Aortic smooth muscle cell (primary cell): ENCODE measurements at places on chromosomes 11 and 22. TPM values are rescaled to one million over a fixed set of nuclear protein-coding genes. Genes with fewer than 3 reads are reported as not detected.

CD248 gene
- total RNA-seq, result 21.9 and 23.3 TPM in 2 replicates

CRYBB3 gene
- not detected in 2 replicates for total RNA-seq

APOBEC3H gene
- total RNA-seq, result 0.62 and 1.2 TPM in 2 replicates

APOBEC3B gene
- total RNA-seq, result 5.0 and 5.2 TPM in 2 replicates

MRPL40 gene
- 49.0 and 50.3 TPM in 2 replicates for total RNA-seq

MYBPC3 gene
- not detected in 2 replicates for total RNA-seq

MYEOV gene
- 1.2 and 2.5 TPM in 2 replicates for total RNA-seq

TMEM45B gene
- total RNA-seq, result 0.13 TPM in 1 of 2 replicates, not detected in the other

NXPE2 gene
- 0.06 and 0.13 TPM in 2 replicates for total RNA-seq

HARBI1 gene
- 5.3 TPM in 2 replicates for total RNA-seq

BCR gene
- total RNA-seq, result 65.6 and 76.4 TPM in 2 replicates

BARX2 gene
- total RNA-seq, result not detected in 2 replicates

THY1 gene
- 24.7 and 49.1 TPM in 2 replicates for total RNA-seq

DGAT2 gene
- 0.25 and 0.53 TPM in 2 replicates for total RNA-seq

LGALS12 gene
- total RNA-seq, result not detected in 2 replicates

ME3 gene
- total RNA-seq, result 57.3 and 64.6 TPM in 2 replicates

TMEM86A gene
- 0.12 and 0.66 TPM in 2 replicates for total RNA-seq

PAX6 gene
- 0.26 and 0.56 TPM in 2 replicates for total RNA-seq

LMO2 gene
- total RNA-seq, result 92.6 and 152 TPM in 2 replicates

TTC36 gene
- 0.26 and 0.37 TPM in 2 replicates for total RNA-seq

OR52H1 gene
- total RNA-seq, result 0.66 and 0.87 TPM in 2 replicates

CHRDL2 gene
- total RNA-seq, result not detected in 2 replicates

SLC2A11 gene
- 11.1 and 11.3 TPM in 2 replicates for total RNA-seq

CD6 gene
- total RNA-seq, result under 0.01 TPM in 1 of 2 replicates, not detected in the other

HIC2 gene
- 1.6 and 2.0 TPM in 2 replicates for total RNA-seq

GAL3ST1 gene
- total RNA-seq, result 0.06 TPM in 1 of 2 replicates, not detected in the other

MAJIN gene
- total RNA-seq, result not detected in 2 replicates

LYVE1 gene
- total RNA-seq, result 3.3 and 3.8 TPM in 2 replicates

MRGPRF gene
- 25.6 and 33.0 TPM in 2 replicates for total RNA-seq

TMEM121B gene
- total RNA-seq, result under 0.01 TPM in 2 replicates

MPPED1 gene
- not detected in 2 replicates for total RNA-seq

ANO5 gene
- total RNA-seq, result 0.66 and 2.3 TPM in 2 replicates

MAPK8IP2 gene
- total RNA-seq, result 0.12 and 0.13 TPM in 2 replicates

CTSW gene
- 0.12 TPM in 1 of 2 replicates, not detected in the other for total RNA-seq

ADAMTS15 gene
- 44.9 and 47.6 TPM in 2 replicates for total RNA-seq

CCDC116 gene
- 0.19 TPM in 1 of 2 replicates, not detected in the other for total RNA-seq

PRG3 gene
- not detected in 2 replicates for total RNA-seq

IL17REL gene
- not detected in 2 replicates for total RNA-seq

TMEM218 gene
- total RNA-seq, result 19.7 and 27.2 TPM in 2 replicates

GDPD5 gene
- total RNA-seq, result 4.0 and 5.5 TPM in 2 replicates

NRIP3 gene
- total RNA-seq, result 15.2 and 18.0 TPM in 2 replicates

GNAZ gene
- 1.8 and 2.8 TPM in 2 replicates for total RNA-seq

OR51B5 gene
- 0.19 and 0.40 TPM in 2 replicates for total RNA-seq

FOLH1 gene
- total RNA-seq, result 0.13 and 0.62 TPM in 2 replicates

OSBPL5 gene
- total RNA-seq, result 41.7 and 49.4 TPM in 2 replicates

BAIAP2L2 gene
- 2.0 and 2.2 TPM in 2 replicates for total RNA-seq

WT1 gene
- not detected in 2 replicates for total RNA-seq

RPUSD4 gene
- total RNA-seq, result 21.5 and 23.4 TPM in 2 replicates

NELL1 gene
- total RNA-seq, result not detected in 2 replicates

GAS2 gene
- 0.75 and 2.0 TPM in 2 replicates for total RNA-seq

SLC22A6 gene
- total RNA-seq, result not detected in 2 replicates

RBFOX2 gene
- 153 and 169 TPM in 2 replicates for total RNA-seq

NAA40 gene
- 8.6 and 9.7 TPM in 2 replicates for total RNA-seq

DKK3 gene
- total RNA-seq, result 237 and 396 TPM in 2 replicates

MS4A4E gene
- total RNA-seq, result not detected in 2 replicates
